Activated CD4-positive, alpha-beta T cell treated with anti-CD3 and anti-CD28 coated beads for 36 hours (primary cell): ENCODE measurements at places on chromosomes 4 and X.

DNA sequence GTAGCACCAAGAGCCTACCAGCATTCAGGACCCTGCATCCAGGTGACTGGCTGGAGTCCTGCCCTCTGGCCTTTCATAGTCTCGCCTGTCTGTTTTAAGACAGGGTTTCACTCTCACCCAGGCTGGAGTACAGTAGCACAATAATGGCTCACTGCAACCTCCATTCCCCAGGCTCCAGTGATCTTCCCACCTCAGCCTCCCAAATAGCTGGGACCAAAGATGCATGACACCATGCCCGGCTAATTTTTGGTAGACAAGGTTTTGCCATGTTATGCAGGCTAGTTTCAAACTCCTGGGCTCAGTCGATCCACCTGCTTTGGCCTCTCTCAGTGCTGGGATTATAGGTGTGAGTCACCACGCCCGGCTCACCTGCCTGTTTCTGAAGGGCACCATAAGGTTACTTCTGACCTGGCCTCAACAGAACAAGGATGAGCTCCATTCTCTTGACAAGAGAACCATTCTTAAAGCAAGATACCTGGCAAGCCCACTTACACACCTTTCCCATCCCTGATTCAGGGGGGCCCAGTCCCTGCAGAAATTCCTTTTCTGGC lies 6.7 kb downstream of the RPS4X start:
- no peak for DNase-seq

GRCh38 chr4:122901247-122902010 lies 21.0 kb downstream of the NUDT6 start:
- DNase-seq, result no peak

- DNase-seq, result no peak
Measured at GRCh38 chr4:87677731-87678130, 27.7 kb downstream of the DMP1 start.

DNA sequence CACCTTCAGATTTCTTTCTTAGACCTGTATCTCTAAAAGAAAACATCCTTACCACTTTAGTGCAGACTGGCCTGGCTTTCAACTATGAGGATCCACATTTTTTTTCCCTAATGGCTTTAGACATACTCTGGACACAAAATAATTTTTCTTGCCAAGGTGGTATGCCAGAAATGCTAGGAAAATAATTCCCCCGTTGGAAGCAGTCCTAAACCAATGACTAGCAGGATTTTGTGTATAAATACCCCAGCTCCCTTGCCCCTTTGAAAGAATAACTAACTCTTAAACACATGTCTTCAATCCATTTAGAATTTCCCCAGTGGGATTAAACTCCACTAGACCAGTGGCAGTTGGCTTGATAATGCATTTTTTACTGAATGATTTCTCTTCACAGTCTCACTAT lies 500.5 kb upstream of the FTHL17 start:
- no peak for DNase-seq

GRCh38 chr4:87824352-87824751 lies 8.4 kb upstream of the MEPE start:
- DNase-seq, result no peak

GRCh38 chrX:102339312-102340298 lies 92.6 kb downstream of the NXF2 start:
- peak; percentile 7 for DNase-seq

DNA sequence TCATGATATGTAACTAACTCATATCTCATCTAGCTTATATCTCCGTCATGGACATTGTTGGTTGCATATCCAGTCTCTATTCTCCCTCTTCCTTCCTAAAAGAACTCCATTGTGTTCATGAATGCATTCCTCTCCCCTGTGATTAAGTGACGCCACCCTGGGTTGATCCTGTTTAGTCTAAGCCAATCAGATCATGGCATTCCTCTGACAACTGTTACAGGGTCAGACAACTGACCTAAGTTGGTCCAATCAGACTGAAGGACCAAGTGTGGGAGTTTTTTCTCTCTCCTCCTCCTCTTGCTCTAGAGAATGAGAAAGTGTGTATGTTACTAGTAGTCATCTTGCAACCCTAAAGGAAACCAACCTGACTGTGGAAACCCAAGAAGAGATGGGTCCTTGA lies 3.6 kb downstream of the APOO start:
- DNase-seq, result no peak

- no peak for DNase-seq
Measured at GRCh38 chrX:111322231-111322855, 52.1 kb upstream of the CAPN6 start.

- no peak for DNase-seq
Measured at GRCh38 chr4:87179751-87180150, 40.7 kb downstream of the KLHL8 start.

- DNase-seq, result peak; percentile 65
Measured at GRCh38 chr4:145808021-145808650, 128.2 kb downstream of the C4orf51 start.

DNA sequence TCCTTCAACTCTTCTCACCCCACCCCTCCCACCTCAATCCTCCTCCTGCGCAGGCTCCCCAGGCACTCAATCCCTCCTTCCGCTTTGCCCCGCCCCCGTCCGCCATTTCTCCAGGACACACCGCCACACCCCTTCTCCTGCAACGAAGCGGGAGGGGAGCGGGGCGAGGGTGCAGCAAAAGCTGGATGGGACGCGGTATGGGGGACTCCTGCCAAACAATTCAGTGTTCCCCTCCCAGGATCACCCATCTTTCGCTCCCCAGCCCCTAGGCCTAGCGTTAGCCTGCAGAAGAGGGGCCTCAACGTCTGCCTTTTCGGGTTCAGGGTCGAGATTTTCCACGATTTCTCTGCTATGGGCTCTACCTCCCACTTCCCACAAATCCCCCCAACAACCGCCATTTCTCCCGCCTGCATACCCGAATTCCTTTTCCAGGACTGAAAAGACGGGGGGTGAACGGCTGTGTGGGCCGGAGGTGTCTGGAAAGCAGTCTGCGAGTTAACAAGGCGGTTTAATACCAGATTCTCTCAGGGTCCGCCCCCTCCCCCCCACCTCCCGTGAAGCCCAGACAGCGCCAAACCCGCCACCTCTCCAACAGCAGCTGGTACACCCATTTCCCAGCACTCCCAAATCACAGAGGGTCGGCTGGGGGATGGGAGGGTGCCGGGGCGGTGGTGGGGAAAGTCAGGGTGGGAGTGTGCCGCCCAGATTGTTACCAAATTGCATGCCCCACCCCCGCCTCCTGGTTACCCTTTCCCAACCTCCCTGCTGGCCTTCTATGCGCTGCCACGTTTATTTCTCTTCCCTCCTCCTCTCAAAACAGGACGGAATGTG lies 774 bp downstream of the ARMCX2 start:
- peak; percentile 81 for DNase-seq

GRCh38 chr4:69858690-69859089 lies 1.3 kb downstream of the SULT1E1 start:
- DNase-seq, result no peak

- no peak for DNase-seq
Measured at GRCh38 chr4:158884280-158884679, 115.5 kb downstream of the FNIP2 start.

GRCh38 chr4:42302348-42302747 lies 94.9 kb upstream of the SHISA3 start:
- peak; percentile 13 for DNase-seq

GRCh38 chr4:76420762-76421581 lies at the start of gene CCDC158:
TSS of gene CCDC158 (minus strand) at chr4:76421141. CDS start at chr4:76403207, 17,934 bp downstream.
- DNase-seq, result peak; percentile 24

- DNase-seq, result no peak
Measured at GRCh38 chrX:85964744-85965143, 82.6 kb downstream of the CHM start.

DNA sequence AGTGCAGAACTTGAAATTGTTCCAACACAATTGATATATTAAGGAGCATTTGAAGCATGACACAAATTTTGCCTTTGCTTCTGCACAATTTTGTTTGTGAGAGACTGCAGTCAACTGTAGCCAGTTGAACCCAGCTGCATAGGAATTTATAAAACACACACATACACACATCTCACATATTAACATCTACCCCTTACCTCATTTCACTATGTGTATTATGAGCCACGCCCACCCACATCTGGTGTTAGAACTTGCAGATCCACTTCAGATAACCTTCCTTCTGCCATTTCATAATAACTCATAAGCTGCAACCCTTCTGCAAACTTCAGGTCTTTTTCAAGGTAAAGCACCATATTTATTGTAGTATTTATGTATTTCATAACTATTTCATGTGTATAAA lies 188.1 kb upstream of the WDFY3 start:
- no peak for DNase-seq

GRCh38 chrX:65601530-65602220 lies 65.8 kb upstream of the MSN start:
- DNase-seq, result peak; percentile 66

DNA sequence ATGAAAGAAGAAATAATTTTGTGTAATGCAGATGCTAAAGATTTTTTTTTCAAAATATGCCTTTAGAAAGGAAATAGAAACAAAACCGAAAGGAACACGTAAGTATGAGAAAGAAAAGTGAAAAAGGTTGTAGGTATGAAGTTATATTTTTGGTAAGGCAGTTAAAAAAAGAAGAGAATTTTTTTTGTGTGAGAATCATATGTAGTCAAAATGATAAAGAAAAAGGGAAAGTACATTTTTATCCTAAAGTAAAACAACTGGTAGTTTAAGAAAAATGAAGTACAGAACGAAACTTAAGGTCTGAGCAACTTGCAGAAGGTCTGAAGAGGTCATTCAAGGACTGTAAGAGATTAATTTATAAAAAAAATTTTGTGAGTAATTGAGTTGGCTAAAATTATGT lies 164.0 kb upstream of the TRAM1L1 start:
- DNase-seq, result no peak

DNA sequence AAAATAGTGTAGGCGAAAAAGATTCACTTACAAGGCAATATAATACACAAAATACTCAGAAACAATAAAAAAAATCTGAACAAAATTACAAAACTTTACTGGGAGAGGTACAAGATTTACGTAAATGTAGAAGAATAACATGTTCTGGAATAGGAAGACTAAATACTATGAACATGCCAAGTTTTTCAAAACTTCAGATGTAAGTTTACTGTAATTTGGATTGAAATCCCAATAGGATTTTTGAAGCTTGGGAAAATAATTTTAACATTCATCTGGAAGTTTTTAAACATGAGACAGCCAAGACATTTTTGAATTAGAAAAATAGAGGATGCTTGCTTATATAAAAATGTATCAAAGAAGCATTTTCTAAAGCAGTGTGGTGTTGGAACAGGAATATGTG lies 30.5 kb upstream of the CT83 start:
- no peak for DNase-seq

DNA sequence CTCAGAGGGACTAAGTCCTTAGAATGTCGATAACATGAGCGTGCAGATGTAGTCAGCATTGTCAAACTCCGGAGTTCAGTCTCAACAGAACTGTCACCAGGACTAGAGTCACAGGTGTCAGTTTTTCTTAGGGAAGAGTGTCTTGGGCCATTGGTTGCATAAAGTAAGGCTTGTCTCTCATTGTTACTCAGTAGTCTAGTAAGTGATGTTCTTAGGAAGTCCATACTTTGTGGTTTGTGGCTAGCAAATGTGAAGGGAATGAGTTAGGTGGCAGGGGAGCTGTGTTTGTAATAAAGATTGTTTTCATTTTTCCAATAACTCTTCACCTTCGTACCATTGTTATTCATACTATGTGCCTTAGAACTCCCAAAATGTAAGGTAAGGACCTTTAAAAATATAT lies 119.6 kb downstream of the AFF2 start:
- no peak for DNase-seq

GRCh38 chr4:118858779-118859178 lies 22.9 kb upstream of the SEC24D start:
- no peak for DNase-seq

GRCh38 chr4:74931376-74931775 lies 1.5 kb upstream of the PARM1 start:
- no peak for DNase-seq

GRCh38 chr4:123024710-123025109 lies 102.3 kb upstream of the NUDT6 start:
- no peak for DNase-seq

- DNase-seq, result no peak
Measured at GRCh38 chrX:20181598-20182329, 40.1 kb upstream of the EIF1AX start.

- DNase-seq, result no peak
Measured at GRCh38 chrX:17876135-17876534, 15.0 kb upstream of the RAI2 start.

DNA sequence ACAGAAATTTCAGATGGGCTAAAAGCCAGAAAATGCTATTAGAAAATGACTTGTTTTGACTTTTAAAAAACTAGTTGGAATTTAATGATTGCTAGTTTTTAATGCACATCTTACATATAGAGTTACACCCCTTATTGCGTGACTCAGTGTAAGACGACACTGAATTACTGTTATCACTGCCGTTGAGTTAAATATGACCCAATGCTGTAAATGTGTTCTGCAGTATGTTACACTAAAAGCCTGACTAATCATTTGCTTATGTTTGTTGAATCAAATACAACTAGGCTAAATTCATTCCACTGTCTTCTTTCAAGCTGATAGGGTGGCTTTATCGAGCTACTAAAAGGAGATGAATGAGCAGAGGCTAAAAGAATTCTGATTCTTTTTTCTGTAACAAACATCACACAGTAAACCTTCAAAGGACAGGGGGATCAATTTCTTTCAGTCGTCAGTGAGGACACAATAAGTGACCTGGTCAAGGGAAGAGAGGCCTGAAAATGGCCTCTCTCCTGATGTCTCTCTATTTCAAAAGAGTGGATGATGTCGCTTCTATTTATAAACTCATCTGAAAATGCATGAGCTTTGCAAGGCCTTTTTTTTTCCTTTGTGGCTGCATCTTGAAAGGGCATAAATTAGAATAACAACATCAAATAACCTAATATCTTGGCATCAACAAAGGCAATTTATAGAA lies 142.2 kb upstream of the KCNIP4 start:
- DNase-seq, result no peak

GRCh38 chrX:29648161-29648560 lies 567.2 kb upstream of the MAGEB2 start:
- no peak for DNase-seq

DNA sequence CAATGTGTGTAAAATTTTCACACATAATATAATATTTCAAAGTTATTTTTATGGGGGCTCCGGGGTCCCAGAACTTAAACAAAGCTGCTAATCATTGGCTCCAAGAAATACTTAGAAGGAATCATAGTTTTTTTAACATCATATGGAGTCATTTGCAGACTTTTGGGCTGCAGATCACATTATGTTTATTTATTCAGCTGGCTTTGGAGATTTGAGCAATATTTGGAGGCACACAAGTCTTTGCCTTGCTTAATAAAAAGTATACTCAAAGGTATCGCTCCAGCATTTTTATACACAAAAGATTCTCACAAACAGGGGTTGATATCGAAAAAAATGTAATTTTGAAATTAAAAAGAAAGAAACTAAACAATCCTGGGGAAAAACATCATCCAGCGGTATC lies 382.5 kb upstream of the TENM3 start:
- DNase-seq, result no peak

DNA sequence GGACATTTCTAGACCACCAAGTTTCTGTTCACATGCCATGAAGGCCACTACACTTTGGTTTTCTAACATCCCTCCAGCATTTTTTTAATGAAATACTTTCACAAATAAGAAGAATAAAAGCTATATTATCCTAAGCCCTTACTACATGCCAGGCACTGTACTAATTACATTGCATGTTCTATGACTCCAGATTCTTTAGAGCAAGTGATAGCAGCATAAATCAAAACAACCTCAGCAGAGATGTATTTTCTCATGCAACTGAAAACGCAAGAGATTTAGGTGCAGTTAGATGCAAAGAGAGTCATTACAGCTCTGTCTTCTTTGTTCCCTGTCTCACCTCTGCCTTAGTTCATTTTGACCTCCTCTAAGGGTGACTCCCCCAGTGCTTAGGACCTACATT lies 230.0 kb downstream of the LDB2 start:
- no peak for DNase-seq
